NCI-H1092 (cell line): ENCODE measurements at places on chromosomes 6 and 20.

- no peak for DNase-seq
These were observed 156.7 kb downstream of the SYCP2 start for GRCh38 chr20:59776626-59777330.

GRCh38 chr6:168290095-168290494 is 29.5 kb downstream of the DACT2 start:
- no peak for DNase-seq

DNA sequence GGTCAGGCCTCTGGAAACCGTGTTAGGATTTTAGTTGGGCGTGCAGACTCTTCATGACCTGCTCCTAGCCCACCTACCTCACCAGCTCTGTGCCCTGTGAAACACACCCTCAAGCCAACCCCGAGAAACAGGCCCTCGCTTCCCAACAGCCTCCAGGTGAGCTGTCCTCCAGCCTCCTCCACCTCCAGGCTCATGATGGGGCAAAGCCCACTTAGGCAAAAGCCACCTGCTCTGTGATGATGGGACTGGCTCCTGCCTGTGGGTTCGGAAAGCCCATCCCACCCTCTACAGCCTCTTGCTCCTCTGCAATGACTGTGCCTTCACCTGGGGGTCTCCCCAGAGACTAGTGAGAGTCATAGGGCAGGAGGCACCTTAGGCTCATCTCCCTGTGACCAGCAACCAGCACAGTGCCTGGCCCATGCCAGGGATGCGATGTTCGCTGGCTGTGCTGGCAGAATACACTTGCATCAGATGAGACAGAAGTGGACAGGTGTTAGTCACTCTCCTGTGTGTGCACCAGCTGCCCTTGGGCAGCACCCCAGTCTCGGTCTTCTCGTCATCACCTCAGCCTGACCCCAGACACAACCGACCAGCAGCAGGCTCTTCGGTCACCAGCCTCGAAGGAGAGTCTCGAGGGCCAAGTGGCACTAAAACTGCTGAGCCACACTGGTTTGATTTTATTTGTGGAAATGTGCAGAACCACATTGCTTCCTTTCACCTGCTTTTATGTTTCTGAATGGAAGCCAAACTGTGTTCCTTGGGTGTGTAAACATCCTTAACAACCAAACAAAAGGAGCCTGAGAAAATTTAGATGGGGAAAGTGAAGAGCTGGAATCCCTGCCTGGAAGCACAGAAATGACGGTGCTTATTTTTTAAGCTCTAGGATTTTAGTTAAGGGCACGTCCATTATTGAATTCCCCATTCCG is 10.7 kb downstream of the PXDC1 start:
- no peak for DNase-seq

GRCh38 chr6:13026557-13026956 is 301.8 kb downstream of the TBC1D7 start:
- DNase-seq: peak; percentile 6

- DNase-seq: no peak
These were observed 3.4 kb downstream of the BMP7 start for GRCh38 chr20:57262784-57263609.

DNA sequence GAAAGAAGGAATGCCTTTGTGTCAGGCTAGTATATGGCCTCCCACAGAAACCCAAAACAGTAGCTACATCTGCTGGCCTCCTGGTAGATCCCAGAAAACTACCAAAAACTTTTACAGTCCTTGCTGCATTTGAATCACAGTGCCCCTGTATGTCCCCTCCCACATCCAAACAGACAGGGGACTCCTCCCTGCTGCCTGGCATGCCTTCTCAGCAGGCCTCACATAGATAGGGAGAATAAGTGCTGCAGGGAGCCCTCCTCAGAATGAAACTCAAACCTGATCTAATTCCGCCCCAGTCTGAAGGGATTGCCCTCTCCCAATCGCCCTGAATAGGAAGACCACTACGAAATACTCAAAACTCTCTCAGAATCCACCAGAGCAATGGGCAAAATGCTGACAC is 14.1 kb upstream of the DEFB116 start:
- no peak for DNase-seq

- no peak for DNase-seq
These were observed 125.8 kb upstream of the SRSF6 start for GRCh38 chr20:43331906-43332305.

GRCh38 chr20:19886661-19887288 is 128.7 kb downstream of the RIN2 start:
- no peak for DNase-seq

GRCh38 chr20:10842116-10842515 is 168.3 kb upstream of the JAG1 start:
- DNase-seq: no peak

- DNase-seq: peak; percentile 1
These were observed 265.0 kb downstream of the ADGRG6 start for GRCh38 chr6:142566628-142567396.

GRCh38 chr6:125927761-125928160 is 28.8 kb upstream of the HINT3 start:
- no peak for DNase-seq

DNA sequence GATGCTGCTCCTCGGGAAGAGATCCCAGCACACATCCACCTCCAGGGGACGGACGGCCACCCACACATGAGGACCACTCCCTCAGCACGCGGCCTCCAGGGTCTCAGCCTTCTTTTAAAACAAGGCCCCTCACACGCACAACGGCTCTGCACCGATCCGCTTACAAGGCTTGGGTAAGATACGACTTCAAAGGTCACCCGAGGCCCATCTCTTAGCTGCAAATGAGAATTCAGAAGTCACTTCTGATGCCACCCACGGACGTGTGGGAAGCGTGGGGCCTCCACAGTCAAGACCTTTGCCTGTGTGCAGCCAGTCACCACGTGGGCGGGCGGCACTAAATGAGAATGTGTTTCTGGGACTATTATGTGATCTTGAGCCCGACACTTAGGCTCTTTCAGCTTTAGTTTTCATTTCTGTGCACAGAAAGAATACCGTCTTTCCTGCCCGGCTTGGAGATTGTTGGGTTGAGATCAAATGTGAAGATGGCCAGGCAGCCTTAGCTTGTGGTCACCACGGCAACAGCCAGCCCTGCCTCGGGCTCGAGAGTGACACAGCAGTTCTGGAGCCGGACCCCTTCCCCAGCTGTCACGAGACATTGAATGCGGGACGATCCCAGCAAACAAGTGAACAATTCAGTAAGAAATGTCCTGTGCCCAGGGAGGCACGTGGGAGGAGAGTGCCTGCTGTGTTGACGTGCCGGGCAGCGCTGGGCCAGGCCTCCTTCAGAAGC is 91.6 kb downstream of the RAMACL start:
- DNase-seq: no peak
